ENCODE measurements at places on chromosomes 12 and 14.

- no peak for DNase-seq
Measured at GRCh38 chr12:99611117-99611516, 36.4 kb upstream of the GARIN6 start.

DNA sequence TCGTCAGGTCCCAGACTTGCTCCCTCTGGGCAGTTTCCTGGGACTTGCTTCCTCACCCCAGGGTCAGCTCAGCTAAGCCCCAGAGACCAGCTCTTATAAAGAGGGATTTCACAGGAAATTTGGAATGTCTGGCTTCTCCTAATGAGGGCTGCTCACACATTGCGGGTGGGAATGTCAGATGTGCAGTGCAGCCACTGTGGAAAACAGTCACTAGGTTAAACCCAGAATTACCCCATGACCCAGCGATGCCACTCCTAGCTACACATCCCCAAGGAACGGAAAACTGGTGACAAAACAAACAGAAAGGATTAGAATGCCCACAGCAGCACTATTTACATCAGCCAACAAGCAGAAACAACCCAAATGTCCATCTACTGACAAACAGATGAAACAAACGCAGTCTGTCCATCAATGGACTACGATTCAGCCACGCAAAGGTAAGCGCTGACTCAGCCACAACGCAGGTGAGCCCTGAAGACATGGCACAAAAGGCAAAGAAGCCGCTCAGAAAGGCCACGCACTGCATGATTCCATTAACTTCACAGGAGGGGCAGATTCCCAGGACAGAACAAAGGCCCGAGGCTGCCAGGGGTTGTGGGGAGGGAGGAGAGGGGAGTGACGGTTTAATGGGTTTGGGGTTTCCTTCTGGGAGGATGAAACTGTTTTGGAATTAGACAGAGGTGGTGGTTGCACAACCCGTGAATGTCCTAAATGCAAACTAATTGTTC is 63.0 kb downstream of the NCOR2 start:
- no peak for DNase-seq

DNA sequence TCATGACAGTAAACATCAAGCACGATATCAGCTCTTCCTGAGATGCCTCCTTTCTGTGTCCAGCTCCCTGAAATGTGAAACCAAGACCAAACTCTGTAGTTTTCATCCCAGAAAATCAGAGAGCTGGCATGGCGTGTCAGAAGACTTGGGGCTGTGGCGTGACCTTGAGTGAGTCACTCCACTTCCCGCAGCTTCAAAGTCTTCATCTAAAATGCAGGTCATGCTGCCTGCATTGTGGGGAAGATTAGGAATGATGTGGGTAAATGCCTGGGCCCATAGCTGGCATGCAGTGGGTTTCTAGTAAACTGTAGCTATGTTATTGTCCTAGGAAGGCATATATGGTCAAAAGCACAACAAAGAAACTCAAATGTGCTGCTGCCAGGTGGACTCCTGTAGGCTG is 28.8 kb downstream of the OAS2 start:
- DNase-seq, result no peak

DNA sequence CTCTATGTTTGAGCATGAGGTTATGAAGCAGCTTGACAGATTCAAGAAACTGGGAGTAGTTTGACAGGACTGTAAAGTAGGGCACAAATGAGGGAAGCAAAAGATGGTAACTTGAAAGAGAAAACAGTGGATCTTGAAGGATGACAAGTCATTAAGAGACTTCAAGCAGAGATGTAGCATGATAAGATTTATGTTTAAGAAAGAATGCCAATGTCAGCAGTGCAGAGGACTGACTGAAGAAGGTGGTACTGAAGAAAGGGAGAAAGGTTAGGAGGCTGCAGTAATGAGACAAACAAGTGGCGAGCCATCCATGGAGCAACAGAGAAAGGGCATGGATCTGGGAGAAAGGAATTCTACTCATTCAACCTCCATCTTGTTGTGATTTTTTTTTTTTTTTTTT is 120.2 kb upstream of the RAP1B start:
- DNase-seq, result no peak

DNA sequence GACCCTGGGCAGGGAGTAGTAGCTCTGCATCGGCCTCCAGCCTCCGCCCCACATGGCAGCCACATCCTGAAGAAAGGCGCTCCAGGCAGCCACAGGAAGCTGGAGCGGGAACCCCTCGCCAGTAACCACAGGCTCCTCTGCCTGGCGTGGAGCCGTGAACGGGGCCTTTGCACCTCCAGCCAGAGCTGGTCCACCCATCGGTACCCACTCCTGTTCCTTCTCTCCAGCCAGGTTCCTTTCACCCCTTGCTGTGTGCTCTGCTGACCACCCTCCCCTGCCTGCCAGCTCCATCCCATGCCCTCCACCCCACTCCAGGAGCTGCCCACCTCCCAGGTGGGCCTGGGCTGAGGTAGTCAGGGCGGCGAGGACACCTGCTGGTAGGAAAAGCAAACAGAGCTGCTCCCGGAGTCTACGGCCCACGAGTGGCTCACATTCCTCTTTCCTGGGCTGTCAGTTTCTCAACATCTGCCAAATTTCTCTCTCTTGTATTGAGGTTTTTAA is 2.7 kb downstream of the TGFB3 start:
- no peak for DNase-seq

DNA sequence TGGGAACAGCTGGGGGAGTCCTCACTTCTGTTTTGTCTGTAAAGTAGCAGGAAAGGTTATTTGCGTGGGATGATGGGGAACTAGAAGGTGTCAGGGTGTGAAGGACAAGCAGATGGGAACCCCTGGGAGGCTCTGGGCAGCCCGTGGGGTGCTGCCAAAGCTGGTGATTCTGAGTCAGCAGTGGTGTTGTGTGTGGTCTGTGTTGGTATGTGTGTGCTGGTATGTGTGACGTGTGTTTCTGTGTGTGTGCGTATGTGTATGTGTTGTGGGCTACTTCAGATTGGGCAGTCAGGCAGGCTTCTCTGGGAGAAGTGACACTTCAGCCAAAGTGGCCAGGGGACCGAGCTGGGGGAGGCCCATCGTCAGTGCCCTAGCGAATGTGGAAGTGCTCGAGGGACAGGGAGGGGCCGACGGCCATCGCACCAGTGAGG is 15.3 kb upstream of the BDKRB2 start:
- no peak for DNase-seq

DNA sequence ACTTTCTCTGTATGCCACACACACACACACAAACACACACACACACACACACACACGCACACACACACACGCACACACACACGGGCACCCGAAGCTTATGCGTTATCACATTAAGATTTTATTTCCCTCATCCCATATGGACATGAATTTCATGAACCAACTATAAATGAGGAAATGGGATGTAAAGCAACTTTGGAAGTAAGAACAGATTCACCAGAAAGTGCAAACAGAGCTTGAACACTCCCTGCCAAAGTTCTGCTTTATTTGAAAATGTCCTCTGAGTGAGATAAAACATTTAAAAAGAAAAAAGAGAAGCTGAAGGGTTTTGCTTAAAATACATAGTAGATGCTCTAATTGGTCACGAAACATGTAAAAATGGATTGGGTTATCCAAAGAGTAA is 90.4 kb upstream of the OTX2 start:
- no peak for DNase-seq

GRCh38 chr14:20754308-20754707 is 8.6 kb downstream of the EDDM3A start:
- no peak for DNase-seq

GRCh38 chr12:78088391-78088832 is 257.7 kb downstream of the NAV3 start:
- no peak for DNase-seq

DNA sequence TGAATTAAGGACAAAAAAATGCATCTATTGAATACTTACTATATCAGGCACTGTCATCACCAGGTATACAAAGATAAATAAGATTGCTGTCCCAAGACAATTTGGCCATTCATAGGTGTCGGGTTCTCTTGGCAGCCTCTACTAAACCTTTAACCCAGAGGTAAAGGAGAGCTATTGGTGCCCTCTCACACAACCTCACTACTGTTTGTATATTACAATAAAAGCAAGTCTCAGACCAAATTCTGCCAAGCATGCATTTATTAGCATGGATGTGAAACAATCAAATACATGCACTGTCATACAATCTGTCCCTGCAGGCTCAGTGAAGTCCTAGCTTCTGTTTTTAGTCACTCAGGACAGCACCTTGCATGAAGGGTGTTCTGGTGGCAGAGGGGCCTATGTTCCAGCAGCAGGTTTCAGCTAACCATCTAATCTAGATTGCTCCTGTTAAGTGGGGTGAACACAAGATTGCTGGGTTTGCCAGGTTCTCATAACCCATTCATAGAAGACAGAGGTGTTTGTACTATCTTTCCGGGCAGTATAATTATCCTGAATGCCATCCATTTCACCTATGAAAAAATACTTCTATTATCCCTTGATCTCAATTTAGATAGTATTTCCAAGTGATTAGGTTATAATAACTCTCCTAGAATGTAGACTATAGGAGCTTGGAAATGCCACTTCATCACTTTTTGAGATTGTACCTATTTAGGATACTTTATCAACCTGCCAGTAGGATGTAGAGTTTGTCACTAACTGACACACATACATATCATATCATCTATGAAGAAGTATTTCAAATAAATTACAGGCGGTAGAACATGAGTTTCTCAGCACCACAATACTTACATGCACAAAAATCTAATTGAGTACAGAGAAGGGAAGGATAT is 254.0 kb upstream of the KRR1 start:
- no peak for DNase-seq

Data from CMK (cell line).